ENCODE measurements at places on chromosomes 13 and 19. TPM values are rescaled to one million over a fixed set of nuclear protein-coding genes. Genes with fewer than 3 reads are reported as not detected.

Gene KLF1
- total RNA-seq: not detected

Gene ATP12A
- total RNA-seq: 0.03 TPM

Gene MTUS2
- total RNA-seq: not detected

Gene PTGIR
- total RNA-seq: 1.1 TPM

Gene ZSWIM4
- total RNA-seq: 6.8 TPM

Gene KRTDAP
- not detected for total RNA-seq

Gene CYP2A6
- total RNA-seq: not detected

Gene YJEFN3
- 0.62 TPM for total RNA-seq

Gene ELAVL1
- 79.7 TPM for total RNA-seq

Gene FOXA3
- total RNA-seq: not detected

Gene PRPF31
- 162 TPM for total RNA-seq

Gene COX7A1
- not detected for total RNA-seq

Gene KLK15
- total RNA-seq: not detected

Gene BAX
- 40.6 TPM for total RNA-seq

Gene ZNF728
- not detected for total RNA-seq

Gene PROZ
- not detected for total RNA-seq

Gene ZNF667
- 5.5 TPM for total RNA-seq

Gene ZNF573
- total RNA-seq: 4.9 TPM

Gene SOHLH2
- 1.1 TPM for total RNA-seq

Gene MAMSTR
- 0.93 TPM for total RNA-seq

Gene SPRY2
- 3.3 TPM for total RNA-seq

Gene RFPL4AL1
- 1.6 TPM for total RNA-seq

Gene GAPDHS
- total RNA-seq: not detected

Gene FTL
- total RNA-seq: 2,662 TPM

Gene ADAMTS10
- 8.1 TPM for total RNA-seq

Gene RHPN2
- 17.4 TPM for total RNA-seq

Gene ACER1
- not detected for total RNA-seq

Gene CEBPA
- 4.3 TPM for total RNA-seq

Gene LAIR1
- total RNA-seq: not detected

Gene CGB1
- total RNA-seq: not detected

Gene CACTIN
- total RNA-seq: 23.0 TPM

Gene ANGPTL8
- total RNA-seq: not detected

All from A172 (cell line).